ENCODE measurements at places on chromosomes 5 and 9. TPM values are rescaled to one million over a fixed set of nuclear protein-coding genes. Genes with fewer than 3 reads are reported as not detected.

Gene SH2D3C
- 5.7 TPM for total RNA-seq

Gene RAB3C
- total RNA-seq = 0.20 TPM

GRCh38 chr5:132530946-132531345, 12.4 kb downstream of the IL5 start:
- no peak for DNase-seq

DNA sequence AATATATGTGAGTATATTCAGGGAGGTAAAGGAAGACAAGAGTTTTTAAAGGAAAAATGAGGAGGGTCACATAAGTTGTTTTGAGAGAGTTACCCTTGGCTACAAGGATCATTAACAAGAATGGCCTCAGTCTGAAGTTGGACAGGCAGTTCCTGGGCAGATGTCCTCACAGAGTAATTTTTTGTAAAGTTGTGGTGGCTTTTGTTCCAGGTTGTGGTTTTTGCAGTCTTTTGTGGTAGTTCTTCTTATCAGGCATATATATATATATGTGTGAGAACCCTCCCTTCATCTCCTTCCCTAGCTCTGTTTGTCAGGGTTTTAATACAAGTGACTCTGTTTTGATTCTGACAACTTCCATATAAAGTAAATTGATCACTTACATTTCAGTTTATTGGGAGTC, 60.0 kb downstream of the CSNK1G3 start:
- DNase-seq = no peak

DNA sequence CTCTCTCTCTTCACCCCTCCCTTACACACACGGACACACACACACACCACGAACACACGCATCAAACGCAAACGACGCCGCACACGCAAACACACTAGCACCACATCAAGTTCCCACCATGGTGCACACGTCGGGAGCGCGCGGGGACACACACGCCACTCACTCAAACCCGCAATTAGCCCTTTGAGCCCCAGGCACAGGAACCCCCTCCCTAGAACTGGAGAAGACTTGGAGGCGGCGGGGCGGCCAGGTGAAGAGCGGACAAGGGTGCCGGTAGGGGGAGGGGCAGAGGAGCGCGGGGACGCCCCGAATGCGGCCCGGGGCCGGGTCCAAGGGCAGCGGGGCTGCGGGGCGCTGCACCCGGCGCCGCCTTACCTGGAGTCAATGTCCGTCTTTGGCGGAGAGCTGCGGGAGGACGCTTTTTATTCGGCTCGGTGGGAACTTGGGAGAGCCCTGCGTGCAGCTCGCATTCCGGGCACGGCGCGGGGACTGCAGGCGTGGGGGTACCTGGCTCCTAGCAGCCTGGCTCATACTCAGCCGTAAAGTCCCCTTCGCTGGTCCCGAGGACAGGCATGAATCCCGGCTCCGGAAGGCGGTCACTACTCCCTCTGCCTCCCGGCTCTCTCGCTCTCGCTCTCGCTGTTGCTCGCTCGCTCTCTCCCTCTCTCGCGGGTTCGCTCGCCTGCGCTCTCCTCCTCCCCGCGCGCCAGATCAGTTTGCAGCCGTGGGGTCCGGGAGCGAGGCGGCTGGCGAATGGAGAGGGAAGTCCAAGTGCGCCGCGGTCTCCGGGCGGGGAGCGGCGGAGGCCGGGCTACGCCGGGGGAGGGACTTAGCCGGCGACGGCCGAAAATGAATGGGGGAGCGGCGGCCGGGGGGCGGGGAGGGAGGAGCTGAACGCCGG, at the start of gene BRINP1:
BRINP1 (minus strand) TSS at position 755 of the 901 bp plus-strand sequence. CDS start 56,080 bp downstream, outside the sequence.
- no peak for DNase-seq

Data from skin of body (tissue), 3 donors.